ENCODE measurements at places on chromosomes 11 and 22.

GRCh38 chr11:134669796-134670195 lies 257.8 kb upstream of the B3GAT1 start:
- no peak for DNase-seq

DNA sequence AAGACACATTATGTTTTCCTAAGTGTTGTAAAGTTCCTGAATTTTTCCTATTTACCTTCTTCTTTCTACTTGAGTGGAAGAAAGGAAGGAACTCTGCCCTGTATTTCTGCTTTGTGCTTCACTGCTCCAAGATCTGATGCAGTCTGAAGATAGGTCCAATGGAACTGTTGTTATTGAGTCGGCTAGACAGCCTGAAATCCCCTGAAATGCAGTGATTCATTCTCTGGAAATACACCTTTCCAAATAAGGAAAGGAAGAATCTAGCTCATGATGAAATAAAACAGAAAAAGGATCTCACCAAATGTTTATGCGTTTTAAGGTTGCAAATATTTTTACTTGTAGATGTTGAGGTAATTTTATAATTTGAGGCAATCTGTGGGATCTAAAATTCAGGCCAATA lies 322.8 kb downstream of the GUCY1A2 start:
- DNase-seq, result no peak

DNA sequence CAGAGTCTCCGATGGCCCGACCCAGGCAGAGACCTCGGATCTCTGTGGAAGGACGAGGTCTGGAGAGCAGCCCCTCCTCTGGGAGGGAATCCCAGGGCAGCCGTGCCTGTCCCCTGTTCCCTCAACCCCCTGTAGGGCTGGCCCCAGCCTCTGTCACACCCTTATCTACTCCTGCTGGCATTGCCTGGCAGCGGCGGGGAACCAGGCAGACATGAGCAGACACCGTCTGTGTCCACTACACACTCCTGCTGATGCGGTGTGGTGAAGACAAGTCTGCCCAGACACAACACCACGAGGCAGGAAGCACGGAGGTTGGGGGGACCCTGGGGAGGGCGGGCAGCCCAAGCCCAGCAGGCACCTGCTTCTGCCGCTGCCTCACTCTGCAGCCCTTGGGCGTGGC lies 52.5 kb upstream of the A4GALT start:
- DNase-seq, result no peak

DNA sequence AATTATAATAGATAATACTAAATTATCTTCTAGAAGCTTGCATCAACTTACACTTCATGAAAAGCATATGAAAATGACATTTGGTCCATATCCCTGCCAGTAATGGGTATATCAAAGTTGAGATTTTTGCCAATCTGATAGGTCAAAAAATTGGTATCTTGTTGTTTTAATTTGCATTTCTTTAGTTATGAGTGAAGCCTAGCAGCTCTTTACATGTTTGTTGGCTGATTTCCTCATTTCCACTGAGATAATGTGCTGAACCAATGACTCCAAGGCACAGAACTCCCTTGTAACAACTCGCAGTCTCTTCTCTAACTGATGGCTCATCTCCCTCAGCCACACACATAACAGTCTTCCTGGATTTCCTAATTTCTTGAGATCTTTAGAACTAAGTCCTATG lies 175.3 kb upstream of the SESN3 start:
- no peak for DNase-seq

DNA sequence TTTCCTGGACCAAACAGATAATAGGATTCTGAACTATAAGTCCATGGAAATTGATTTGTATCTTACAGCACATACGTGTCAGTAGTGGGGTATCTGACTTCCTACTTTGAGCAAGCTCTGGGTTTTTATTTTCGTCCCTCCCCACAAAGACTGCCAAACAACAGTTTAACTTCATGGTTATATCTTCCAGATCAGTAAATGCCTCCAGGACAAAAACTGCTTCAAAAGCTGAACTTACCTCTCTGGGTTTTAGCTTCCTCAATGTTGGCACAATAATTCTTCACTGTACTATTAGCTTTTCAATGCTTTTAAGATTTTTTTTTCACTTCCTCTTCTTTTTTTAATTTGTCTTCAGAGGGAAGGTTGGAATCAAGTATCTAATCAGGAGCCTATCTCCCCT lies 4.2 kb upstream of the DPF2 start:
- no peak for DNase-seq

DNA sequence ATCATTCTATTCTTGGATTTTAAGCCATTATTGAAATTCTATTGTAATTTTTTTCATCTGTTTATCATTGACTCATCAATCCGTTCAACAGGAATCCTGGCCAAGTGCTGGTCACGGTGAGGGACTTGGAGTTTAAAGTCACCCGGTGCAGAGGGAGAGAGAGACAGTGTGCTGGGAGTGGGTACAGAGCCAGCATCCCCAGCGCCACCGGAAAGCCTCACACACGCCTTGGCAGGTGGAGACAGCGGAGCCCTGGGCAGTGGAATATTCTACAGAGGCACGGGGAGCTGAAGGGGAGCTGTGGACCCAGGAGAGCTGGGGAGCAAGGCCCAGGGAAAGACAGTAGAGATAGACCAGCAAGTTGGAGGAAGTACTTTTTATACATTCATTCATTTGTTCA lies 787.6 kb downstream of the BRD1 start:
- no peak for DNase-seq

- DNase-seq, result no peak
These were observed 48.5 kb upstream of the DDI1 start for GRCh38 chr11:103987629-103988594.

DNA sequence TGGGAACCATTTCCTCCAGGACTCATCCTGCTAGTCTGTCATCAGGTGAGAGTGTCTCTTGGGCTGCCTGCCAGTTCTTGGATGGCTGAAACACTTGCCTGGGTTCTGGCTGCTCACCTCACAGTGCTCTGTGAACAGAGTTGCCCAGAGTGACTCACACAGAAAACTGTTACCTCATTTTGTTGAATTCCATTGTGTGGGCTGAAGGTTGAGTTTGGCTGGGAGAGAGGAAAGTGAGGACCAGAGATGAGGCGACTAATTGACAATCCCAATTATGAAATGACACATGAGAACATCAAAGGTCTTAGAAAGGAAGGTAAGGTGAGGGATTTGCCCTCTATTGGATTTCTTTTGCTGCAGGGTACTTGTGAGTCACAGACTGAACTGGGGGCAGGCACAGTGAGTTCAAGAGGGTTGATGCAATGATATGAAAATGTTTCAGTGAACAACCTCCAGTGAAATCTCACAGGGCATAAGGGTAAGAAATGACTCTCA lies 20.2 kb upstream of the CALCB start:
- DNase-seq, result peak; percentile 71

- DNase-seq, result no peak
These were observed 189.8 kb downstream of the SNX19 start for GRCh38 chr11:130726234-130727037.

- no peak for DNase-seq
These were observed 26.0 kb downstream of the IL10RA start for GRCh38 chr11:118012083-118012669.

Data from activated T-cell treated with anti-CD3 and anti-CD28 coated beads, Interleukin-2, amount 50 U/mL, for 72 hours (primary cell).